ENCODE measurements at places on chromosomes 2 and 18. TPM values are rescaled to one million over a fixed set of nuclear protein-coding genes. Genes with fewer than 3 reads are reported as not detected.

GRCh38 chr2:134277223-134277622 lies 23.4 kb downstream of the MGAT5 start:
- H3K4me1 ChIP-seq = no peaks in the 10 kb centered on the region
- H3K27ac ChIP-seq = no peak overlapping the region
- no peak overlapping the region for H3K4me3 ChIP-seq
- no peak for DNase-seq

DNA sequence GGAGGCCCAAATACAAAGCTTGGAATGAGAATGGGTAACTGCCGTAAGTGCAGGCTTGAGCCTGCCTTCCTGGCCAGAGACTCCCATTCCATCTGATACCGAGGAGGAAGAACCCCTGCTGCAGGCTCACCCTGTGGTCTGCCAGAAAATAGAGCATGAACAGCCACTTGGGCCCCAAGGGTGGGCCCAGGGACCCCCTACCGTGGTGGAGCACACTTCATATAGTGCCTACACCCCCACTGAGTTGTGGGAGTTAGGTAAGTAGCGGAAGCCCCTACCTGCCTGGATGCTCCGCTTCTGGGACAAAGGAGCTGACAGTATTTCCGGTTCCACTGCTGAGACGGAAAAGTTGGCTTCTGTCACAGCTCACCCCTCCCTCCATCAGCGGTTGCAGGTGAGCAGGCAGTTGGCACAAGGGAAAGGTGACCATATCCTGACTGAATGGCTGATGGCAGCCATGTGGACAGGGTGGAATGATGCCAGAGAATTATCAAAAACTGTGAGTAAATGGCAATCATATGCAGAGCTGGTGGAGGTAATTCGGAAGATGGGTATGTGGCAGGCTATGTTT lies 11.5 kb upstream of the C2orf42 start:
- no peak overlapping the region for H3K27ac ChIP-seq
- no peak for DNase-seq
- no peaks in the 10 kb centered on the region for H3K4me1 ChIP-seq
- H3K27me3 ChIP-seq = no peaks in the 10 kb centered on the region

ANKRD30B gene
- not detected for total RNA-seq

- DNase-seq = no peak
- no peaks in the 10 kb centered on the region for H3K4me1 ChIP-seq
- peaks cover 27% of the 10 kb centered on the region for H3K27me3 ChIP-seq
Observed at GRCh38 chr18:5197461-5197860, 404 bp upstream of the AKAIN1 start.

GRCh38 chr2:213205944-213206343 lies 54.5 kb upstream of the IKZF2 start:
- no peak for DNase-seq
- no peaks in the 10 kb centered on the region for H3K27me3 ChIP-seq
- no peak overlapping the region for H3K4me3 ChIP-seq
- H3K4me1 ChIP-seq = no peaks in the 10 kb centered on the region
- H3K36me3 ChIP-seq = no peaks in the 10 kb centered on the region

GRCh38 chr2:231699006-231699405 lies 9.3 kb upstream of the PTMA start:
- H3K27me3 ChIP-seq = no peaks in the 10 kb centered on the region
- H3K27ac ChIP-seq = no peak overlapping the region
- H3K4me3 ChIP-seq = no peak overlapping the region

GLB1L gene
- 9.8 TPM for total RNA-seq

RNF144A gene
- 103 TPM for total RNA-seq

DNA sequence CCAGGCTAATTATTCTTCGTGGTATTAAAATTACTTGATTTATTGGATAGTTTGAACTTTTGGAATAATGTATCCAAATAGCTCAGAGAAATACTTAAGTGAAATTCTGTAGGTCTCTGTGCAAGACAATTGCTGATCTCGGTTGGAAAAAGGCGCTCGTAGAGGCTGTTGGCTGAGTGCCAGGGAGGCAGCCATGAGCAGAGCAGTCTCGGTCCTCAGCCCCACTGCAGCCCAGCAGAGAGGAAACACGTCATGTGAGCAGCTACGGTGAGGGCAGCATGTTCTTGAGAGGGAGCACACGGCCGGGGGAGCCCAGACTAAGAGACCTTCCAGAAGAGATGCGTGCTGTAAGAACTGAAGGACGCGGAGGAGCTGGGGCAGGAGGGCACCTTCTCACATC lies 42.5 kb downstream of the DCDC2C start:
- no peak overlapping the region for H3K27ac ChIP-seq
- H3K27me3 ChIP-seq = no peaks in the 10 kb centered on the region
- no peaks in the 10 kb centered on the region for H3K4me1 ChIP-seq
- H3K4me3 ChIP-seq = no peak overlapping the region
- DNase-seq = no peak

TSPYL6 gene
- not detected for total RNA-seq

Measured in uterus (tissue), 4 donors.